ENCODE measurements at places on chromosomes 2 and 18.

GRCh38 chr2:156309167-156309566 is 23.4 kb downstream of the NR4A2 start:
- no peak for DNase-seq

DNA sequence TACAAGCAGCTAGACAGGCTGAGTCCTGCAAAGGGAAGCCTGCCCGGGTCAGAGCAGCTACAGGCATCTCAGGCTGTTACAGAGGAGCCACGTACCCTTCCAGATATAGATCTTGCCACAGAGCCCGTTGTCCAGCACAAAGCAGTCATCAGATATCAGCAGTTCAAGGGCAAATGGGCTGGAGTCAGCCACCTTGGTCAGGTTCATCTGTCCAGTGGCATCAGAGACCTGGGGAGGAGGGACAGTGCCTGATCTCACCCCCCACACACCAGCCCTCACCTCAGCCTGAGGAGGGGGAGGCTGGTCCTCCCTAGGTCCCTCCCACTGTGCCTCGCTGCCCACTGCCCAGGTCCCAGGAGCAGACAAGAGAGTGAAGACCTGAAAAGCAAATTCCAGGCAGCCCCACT is 12.2 kb downstream of the CAPG start:
- no peak for DNase-seq

DNA sequence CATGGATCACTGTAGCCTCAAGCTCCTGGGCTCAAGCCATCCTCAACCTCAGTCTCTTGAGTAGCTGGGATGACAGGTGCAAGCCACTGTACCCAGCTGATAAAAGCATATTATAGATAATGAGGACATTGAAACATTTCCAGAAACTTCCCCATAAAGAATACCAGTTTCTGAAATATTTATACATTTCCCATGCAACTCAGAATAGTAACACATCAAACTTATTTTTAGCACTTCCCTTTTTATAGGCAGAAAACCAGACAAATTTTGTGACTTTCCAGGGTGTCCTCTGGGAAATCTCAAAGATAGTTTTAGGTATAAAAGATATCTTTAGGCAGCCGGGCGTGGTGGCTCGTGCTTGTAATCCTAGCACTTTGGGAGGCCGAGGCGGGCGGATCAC is 25.1 kb upstream of the DPYSL5 start:
- DNase-seq: no peak

GRCh38 chr18:46199515-46200147 is 95.4 kb downstream of the HAUS1 start:
- DNase-seq: peak; percentile 73

All from hematopoietic multipotent progenitor cell treated with erythropoietin and hydrocortisone succinate and interleukin-3 and kit ligand, for 8 days (in vitro differentiated cells).